ENCODE measurements at places on chromosomes 16 and 17.

DNA sequence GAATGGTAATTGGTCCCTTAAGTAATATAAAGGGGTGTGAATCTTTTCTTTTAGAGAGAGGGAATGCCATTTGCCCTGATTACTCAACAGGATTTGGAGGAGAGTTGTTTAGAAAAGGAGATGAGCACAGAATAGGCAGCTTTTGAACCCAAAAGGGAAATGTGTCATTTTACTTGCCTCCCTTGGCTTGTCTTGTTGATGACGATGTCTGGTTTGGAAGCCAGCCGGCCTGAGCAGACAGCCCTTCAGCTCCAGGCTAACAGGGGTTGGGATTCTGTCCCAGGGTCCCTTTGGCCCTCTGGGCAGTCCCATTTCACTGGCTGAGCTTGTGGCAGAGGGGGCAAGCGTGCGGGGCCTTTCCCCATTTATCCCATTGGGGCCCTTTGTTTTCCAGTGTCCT, 22.3 kb upstream of the PRKAR1A start:
- DNase-seq: no peak

- DNase-seq: no peak
Measured at GRCh38 chr16:12583237-12583897, 220.3 kb downstream of the CPPED1 start.

DNA sequence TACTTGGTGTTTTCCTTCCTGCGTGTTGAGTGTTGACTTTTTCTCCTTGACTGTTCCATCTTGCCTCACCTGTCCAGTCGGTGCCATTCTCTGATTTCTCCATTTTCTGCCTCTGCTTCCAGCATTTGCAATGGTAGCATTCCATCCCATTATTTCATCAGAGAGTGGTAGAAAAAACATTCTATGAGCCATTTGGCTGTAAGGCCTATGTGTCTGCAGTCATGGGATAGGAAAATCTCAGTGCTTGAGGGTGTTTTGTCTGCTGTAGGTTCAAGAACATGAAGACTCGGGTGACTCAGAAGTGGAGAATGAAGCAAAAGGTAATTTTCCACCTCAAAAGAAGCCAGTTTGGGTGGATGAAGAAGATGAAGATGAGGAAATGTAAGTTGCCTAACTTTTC, 2.7 kb downstream of the UTP18 start:
- no peak for DNase-seq

DNA sequence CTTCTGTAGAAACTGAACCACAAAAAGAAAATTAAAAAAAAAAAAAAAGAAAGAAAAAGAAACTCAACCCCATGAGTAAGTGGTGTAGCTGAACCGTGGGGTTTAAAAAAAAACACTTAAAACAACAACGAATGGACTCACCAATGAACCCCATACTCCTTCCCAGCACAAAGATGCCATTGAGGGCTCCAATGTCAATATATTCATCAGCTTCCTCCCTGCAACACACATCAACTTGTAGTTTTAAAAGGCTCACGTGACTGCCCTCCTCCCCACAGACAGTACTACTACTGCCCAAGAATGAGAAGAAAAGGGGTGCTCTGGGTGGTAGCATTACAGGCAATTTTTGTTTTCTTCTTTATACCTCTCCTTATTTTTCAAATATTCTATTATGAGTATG, 3.3 kb upstream of the KLHL11 start:
- no peak for DNase-seq

- no peak for DNase-seq
Measured at GRCh38 chr17:12510535-12510934, 155.2 kb upstream of the MYOCD start.

DNA sequence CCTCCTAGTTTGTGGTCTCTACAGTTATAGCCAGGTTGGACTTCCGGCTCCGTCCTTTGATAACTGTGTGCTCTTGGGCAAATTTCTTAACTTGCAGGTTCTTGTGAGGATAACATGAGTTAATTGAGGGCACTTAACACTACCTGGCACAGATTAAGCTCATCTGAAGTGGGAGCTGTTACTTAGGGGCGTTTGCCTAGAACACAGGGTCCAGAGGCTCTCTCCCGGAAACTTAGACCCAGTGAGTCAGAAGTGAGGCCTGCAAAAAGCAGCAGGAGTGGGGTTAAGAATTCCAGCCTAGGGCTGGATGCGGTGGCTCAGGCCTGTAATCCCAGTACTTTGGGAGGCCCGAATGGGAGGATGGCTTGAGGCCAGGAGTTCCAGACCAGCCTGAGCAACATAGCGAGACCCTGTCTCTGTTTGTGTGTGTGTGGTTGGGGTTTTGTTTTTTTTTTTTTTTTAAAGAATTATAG, 1.4 kb downstream of the MVP start:
- DNase-seq: no peak

GRCh38 chr17:56471696-56472095, 121.8 kb upstream of the NOG start:
- DNase-seq: no peak

DNA sequence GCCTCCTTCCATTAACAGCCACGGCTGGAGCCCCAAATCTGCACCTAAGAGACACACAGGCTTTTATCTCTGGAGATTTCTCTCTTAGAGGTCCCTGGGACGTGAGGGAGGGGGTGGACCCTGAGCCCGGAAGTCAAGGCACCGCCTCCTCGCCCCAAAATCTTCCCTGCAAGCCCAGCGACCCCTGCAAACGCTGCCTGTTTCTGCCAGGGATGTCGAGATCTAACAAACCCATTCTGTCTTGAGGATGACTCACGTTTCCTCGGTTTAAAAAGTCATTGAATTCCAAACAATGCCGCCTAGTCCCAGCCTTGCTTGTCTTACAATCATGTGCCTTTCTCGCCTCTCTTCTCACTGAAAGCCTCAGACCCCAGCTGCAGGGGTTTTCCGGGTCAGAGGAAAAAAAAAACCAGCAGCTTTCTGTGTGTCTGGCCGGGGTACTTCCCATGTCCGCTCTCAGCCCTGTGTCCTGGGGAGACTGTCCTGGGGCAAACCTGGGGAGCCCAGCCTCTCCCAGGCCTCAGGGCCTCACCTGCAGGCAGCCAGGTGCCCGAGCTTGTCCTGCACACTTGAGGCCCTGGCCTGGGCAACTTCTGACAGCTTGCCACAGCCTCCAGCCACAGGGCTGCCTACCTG, 15.4 kb downstream of the ARL2BP start:
- DNase-seq: no peak

DNA sequence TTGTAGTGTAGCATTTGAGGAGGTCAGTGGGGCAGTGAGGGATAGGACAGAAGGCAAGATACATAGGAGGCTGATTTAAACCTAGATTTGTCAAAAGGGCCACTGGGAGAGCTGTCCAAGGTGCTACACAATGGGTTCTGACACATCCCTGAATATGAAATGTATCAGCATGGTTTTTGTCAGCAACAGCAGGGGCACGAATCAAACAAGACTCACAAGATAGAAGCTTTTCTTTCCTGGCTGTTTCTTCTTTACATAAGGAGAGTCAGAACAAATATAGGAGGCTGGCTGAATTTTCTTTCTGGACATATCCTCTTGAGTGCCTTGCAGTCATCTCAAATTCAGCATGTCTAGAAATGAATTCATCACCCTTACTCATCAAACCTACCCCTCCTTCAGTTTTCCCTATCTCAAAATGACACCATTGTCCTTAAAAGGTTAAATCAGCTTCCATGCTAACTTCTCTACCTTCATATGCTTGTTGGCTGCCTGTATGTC, 130.5 kb downstream of the NPIPB5 start:
- DNase-seq: peak; percentile 12

DNA sequence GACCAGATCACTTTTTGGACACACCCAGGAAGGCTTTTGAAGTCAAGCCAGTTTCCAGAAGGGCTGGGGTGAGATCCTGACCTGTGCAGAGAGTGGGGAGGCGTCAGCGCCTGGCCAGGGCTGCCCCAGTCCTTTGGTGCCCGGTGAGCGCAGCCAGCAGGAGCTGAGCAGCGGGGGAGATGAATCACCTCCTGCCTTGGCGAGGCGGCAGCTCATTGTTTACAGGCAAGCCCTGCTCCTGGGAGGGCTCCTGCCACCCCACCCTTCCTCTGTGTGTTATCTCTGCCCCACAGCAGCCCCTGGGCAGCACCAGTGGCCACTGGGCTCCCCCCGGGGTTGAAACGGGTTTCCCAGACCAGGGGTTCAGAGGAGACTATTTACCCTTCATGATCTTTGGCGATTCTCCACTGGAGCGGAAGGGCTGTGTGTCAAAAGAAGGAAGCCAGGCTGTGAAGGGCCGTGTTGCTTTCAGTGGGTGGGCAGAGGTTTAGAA, 14.1 kb upstream of the ITGB4 start:
- DNase-seq: no peak

- no peak for DNase-seq
Measured at GRCh38 chr17:7612294-7612640, 2.4 kb downstream of the FXR2 start.

- no peak for DNase-seq
Measured at GRCh38 chr17:43003542-43004172, 2.9 kb upstream of the IFI35 start.

- DNase-seq: no peak
Measured at GRCh38 chr16:1865902-1866690, 5.9 kb downstream of the MEIOB start.

Data from HS-27A (cell line).